ENCODE measurements at places on chromosomes 1 and 21.

DNA sequence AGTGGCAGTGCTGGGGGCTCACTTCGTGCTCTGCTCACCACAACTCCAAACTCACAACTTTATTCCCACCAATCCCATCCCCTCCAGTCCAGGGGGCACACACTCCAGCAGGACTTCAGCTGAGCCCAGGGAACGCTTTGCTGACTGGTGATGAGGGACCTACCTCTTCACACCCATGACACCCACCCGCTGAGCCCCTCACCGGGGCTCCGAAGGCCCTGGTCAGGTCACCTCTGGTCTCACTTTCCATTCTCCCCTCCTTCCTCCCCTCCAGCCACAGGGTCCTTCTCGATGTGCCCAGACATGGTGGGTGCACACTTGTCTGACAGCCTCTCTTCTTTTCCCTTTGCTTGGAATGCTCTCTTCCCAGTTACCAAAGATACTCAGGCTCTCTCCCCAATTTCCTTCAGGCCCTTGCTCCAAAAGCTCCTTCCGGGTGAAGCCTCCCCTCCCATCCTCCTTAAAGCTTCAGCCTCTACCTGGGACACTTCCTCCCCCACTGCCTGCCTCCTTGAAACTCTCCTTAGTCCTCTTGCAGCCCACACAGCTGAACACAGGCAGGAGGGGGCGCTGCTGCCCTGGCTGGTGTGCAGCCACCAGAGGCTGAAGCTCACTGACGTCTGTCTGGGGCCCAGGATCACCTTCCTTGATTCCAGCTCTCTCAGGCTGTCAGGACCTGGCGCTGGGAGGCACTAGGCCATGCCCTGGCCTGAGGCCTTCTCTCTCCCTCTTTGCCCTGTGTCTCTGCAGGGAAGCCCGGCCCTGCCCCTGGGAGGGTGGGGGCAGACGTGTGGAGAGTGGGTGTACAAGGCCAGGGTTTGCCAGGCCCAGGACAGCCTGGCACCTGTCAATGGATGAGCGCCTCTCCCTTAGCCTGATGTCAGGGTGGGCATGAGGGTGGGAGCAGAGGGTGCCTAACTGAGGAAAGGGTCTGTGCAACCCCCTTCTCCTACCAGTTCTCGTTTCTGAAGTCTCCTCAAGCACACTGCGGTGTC is 1.6 kb downstream of the KCNE1 start:
- peak; percentile 42 for DNase-seq

- DNase-seq, result no peak
Measured at GRCh38 chr21:31898933-31899630, 26.3 kb downstream of the HUNK start.

DNA sequence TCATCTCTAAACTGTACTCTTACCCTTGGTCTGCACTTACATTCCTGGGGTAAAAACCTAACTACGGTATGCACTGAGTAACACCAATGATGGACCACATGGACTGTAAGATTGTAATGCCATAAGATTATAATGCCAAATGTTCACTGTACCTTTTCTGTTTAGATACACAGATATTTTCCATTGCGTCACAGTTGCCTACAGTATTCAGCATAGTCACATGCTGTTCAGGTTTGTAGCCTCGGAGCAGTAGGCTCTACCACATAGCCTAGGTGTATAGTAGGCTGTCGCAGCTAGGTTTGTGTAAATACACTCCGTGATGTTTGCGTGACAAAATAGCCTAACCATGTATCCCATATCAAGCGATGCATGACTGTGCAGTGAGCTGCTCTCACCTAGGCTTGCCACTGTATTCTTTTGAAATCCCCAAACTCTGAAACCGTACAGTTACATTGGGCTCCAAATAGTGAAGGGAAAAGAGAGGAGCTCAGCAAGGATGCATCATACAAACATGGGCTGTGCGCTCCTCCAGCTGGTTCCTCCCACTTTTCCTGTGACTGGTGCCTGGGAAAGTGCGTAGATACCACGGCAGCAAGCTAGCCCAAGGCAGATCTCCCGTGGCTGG is 35.2 kb downstream of the CFAP57 start:
- DNase-seq, result no peak

- no peak for DNase-seq
Measured at GRCh38 chr1:107169615-107170014, 28.8 kb downstream of the NTNG1 start.
